NCI-H524 treated with DMSO at 0.1 percent for 48 hours (cell line): ENCODE measurements at places on chromosomes 13 and 19.

DNA sequence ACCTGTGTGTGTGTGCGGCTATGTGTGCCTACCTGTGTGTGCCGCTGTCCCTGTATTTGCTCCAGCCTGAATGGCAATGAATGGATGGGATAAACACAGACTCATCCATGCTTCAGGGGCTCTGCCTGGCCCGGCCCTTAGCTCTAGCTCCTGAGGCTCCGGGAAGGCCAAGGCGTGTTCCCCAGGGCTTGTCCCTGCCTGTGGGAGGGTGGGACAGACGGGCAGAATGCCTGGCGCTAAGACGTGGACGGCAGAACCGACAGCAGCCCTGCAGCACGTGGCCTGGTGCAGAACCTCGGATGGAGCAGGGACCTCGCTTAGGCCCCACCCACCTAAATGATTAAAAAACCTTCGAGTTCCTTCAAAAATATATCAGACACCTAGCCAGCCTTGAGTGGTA is 57.8 kb upstream of the C13orf46 start:
- no peak for DNase-seq

GRCh38 chr13:45356966-45357672 is 16.1 kb upstream of the TPT1 start:
- DNase-seq = no peak

- DNase-seq = no peak
These were observed 754 bp upstream of the CHERP start for GRCh38 chr19:16542910-16543472.

DNA sequence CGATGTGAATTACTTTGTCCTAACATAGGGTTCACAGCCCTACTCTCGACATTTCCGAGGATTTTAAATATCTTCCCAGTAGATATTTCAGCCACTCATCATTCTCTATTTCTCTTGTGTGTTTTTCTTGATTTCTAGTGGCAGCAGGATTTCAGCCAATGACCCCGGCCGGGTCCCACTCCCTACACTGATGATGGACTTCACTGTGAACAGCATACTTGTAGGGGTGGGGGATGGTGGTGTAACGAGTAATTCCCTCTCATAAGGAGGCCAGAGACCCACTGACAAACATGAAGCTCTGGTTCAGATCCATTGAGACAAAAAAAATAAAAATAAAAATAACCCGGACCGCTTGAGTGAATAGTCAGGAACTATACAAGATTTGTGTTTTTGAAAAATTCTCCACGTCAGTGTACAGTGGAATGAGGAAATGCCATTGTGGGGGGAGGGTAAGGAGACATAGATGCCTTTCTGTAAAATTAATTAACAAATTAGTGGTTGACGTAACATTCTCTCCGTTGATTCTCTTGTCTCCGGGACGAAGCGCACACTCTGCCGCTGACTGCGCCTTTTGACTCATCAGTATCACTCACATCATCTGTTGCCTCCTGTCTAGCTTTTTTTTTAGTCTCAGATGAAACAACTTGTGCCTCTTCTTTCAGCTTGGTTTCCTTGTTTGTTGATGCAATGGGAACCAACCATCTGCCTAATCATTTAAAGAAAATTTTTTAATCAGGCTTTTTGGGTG is 48.8 kb upstream of the IRS2 start:
- peak; percentile 15 for DNase-seq

DNA sequence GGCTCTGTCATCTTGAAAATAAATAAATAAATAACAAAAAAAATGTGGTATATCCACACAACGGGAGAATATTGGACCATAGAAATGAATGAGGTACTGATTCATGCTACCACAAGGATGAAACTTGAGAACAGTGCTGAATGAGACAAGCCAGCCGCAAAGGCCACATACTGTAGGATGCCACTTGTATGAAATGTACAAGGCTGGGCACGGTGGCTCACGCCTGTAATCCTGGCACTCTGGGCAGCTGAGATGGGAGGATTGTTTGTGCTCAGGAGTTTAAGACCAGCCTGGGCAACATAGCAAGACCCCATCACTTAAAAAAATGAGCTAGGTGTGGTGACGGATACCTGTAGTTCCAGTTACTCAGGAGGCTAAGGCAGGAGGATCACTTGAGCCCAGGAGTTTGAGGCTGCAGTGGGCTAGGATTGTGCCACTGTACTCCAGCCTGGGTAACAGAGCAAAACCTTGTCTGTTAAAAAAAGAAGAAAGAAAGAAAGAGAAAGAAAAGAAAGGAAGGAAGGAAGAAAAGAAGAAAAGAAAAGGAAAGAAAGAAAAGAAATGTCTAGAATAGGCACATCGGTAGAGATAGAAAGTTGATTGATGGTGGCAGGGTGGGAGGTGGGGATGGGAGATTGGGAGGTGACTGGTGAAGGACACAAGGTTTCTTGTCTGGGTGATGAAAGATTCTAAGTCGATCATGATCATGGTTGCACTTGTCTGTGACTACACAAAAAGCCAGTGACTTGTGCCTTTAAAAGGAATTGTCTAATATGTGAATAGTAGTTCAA is 20.3 kb downstream of the HPN start:
- no peak for DNase-seq

DNA sequence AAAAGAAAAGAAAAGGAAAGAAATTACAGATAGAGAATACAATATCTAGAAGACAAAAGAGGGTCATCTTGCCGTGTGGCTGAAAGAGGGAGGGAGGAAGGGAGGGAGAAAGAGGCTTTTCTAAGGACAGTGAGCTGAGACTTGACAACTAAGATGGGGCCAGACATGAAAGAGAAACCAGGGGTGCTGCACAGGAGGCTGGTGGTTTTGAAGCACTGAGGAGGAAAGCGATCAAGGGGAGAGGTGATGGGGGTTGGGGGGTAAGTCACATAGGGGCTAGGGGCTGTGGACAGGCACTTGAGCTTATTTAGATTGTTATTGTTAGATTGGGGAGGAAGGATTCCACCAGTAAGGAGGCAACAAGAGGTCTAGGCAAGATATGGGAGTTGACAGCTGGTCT is 17.3 kb downstream of the PNPLA6 start:
- no peak for DNase-seq

DNA sequence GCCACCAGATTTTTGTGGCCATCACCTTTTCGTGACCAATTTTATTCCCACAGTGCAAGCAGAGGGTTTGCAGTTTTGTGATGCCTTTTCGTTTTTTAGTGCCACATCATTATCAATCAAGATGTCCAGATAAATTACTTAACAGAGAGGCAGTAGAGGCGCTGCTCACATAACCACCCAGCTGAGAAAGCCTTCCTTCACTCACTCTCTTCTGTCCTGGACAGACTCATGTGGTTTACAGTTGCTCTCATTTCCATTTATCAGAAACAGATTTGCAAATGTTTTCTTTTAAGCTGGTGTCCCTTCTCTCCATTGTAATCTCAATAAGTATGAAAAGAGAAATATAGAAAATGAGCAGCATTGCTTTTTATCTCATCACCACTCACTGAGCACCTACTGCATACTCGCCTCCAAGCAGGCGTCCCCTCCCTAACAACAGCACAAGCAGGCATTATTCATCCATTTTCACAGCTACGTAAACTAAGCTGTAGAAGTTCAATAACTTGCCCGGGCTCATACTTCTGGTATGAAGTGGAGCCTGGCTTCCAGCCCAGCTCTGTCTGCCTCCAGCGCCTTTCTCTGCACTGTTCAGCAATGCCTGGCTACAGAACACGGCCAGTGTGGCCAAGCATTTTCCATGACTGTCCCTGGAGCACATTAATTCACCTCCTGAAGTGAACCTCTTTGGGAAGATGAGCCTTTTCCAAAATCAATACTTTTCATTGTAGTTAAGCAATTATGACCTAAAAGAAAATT is 34.6 kb upstream of the KATNAL1 start:
- no peak for DNase-seq

DNA sequence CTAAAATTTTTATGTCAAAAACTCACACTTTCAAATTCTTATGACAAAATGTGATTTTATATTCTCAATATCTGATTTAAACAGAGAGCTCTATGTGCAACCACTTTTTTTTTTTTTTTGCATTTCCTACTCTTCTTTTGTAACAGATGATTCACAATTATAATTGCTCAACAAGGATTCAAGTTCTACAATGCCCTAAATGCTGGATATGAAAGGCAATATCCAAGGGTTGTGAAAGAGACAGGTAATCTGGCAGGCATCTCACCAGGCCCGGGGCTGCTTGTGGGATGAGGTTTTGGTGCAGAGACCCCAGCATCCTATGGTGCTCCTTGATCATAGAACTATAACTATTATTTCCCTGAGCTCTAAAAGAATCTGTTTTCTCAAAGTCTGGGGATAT is 363.6 kb upstream of the NBEA start:
- no peak for DNase-seq

DNA sequence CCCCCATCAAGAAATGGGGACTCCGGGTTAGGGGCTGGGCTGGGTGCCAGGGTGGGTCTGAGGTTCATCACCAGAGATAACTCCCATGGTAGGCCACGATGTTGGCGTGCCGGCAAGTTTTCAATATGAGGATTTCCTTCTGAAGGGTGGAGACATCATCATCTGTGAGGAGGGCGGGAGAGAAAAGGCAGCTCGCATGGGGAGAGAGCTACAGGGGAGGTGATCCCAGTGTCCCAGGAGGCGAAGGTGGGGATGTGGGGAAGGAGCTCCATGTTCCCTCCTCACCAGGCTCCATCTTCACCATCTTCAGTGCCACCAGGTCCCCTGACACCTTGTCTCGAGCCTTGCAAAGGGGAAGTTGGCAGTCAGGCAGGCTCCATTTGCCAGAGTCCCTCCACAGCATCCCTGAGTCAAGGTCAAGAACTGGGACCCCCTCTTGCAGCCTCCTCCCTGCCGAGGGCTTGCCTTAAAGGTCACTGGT is 430 bp downstream of the MAP4K1 start:
- DNase-seq = no peak

GRCh38 chr13:32354040-32354439 is 38.7 kb downstream of the BRCA2 start:
- no peak for DNase-seq

GRCh38 chr13:43293008-43293407 is 269.6 kb downstream of the DNAJC15 start:
- no peak for DNase-seq
